Mesothelial cell of epicardium (in vitro differentiated cells): ENCODE measurements at places on chromosomes 3 and 15. TPM values are rescaled to one million over a fixed set of nuclear protein-coding genes. Genes with fewer than 3 reads are reported as not detected.
A peak's percentile ranks its signal among the peaks of the same experiment; 100 is the strongest.

GRCh38 chr3:111238885-111239284 lies 167.3 kb downstream of the NECTIN3 start:
- DNase-seq: no peak

DNA sequence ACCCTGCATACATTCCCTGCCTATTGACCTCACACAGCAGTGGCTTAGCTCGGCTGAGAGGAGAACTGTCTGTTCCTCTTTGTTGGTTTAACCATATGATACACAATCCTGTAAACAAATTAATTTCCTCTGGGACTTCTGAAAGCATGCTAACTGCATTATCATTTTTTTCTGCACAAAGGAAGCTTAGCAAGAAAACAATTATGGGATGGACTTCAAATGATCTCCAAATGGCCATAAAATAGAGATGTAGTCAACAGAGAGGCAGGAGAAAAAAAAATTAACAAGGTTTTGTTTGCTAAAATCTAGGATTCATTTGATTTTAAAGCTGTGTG lies 14.4 kb upstream of the TMC3 start:
- DNase-seq: no peak

- no peak for DNase-seq
These were observed 30.1 kb downstream of the SUCNR1 start for GRCh38 chr3:151903501-151903991.

DNA sequence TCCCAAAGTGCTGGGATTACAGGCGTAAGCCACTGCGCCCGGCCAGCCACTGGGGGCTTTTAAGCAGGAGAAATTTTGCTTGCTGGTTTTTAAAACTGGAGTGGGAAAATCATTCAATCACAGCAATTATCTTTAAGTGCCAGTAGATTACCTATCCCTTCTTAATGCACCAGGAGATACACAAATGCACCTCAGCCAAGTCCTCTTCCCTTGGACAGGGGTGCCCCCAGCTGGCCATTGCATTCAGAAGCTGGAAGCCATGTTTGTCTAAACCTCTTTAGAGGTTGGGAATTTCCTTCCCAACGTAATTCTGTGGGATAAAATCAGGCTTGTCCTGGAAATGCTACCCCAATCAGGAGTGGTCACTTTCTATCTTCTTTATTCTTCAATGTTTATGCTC lies 26.6 kb downstream of the MIX23 start:
- no peak for DNase-seq

DNA sequence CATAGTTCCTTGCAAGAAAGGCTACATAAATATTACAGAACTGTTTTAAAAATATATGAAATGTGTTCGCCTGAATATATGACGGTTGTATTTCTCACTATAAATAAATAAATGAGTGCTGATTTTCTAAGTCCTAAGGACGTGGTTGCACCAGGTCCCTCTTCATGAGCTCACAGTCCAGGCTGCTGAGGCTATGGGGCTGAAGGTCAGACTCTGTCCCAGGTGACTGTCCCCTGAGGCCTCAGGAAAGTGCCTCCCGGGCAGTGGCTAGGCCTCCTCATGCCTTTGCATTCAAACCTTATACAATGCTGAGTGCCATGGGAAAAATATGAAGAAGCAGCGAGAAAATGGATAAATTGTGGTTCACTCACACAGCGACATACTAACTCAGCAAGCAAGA lies 43.5 kb upstream of the SSR3 start:
- DNase-seq: no peak

DNA sequence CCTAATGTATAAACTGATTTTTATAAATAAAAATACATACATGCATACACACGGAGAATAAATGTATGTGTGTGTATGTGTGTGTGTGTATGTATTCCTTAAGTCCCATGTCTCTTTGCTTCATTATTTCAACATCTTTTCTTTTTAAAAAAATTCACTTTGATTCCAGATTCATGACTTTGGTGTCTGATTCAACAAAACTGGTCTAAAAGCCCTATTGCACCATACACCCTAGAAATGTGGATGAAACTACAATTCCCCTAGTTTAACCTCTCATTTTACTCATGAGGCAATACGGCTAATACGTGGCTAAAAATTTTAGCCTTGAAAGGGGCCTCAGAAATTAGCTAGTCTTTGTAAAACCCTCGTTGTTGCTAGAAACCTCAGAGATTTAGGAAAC lies 228.1 kb downstream of the ADAMTS9 start:
- DNase-seq: no peak

- no peak for DNase-seq
These were observed 139.3 kb upstream of the ROBO2 start for GRCh38 chr3:76900596-76900995.

DNA sequence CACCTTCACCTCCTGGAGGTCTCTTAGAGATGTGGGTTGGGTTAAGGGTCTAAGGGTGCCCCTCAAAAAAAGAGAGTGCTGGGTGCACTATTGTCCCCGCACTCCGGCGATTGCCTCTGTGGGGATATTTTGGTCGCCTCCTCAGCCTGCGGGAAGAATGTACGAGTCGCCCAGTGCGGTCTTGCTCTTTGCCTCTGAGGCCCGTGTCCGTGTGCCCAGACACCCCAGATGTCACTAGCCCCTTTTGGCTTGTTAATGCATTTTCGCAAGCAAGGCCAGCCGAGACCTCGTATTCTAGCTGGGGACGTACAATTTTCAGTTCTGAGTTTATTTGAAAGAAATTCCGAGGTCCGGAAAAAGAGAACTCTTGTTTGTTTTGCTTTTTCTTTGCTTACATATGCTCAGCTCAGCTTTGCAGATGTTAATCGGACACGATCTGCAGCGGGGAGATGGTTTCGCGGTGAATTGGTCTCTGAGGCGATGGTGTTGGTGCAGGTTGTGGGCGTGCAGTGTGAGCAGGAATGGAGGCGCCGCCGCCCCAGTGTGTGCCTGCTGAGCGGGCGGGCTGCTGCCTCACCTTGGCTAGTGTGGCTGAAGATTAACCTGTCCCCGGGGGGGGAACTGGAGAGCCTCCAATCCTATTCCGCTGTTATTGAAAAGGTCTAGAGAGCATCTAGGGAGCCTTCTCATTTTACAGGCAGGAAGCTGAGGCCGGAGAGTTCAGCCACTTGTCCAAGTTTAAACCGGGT lies 1.4 kb downstream of the ST6GAL1 start:
- no peak for DNase-seq

DNA sequence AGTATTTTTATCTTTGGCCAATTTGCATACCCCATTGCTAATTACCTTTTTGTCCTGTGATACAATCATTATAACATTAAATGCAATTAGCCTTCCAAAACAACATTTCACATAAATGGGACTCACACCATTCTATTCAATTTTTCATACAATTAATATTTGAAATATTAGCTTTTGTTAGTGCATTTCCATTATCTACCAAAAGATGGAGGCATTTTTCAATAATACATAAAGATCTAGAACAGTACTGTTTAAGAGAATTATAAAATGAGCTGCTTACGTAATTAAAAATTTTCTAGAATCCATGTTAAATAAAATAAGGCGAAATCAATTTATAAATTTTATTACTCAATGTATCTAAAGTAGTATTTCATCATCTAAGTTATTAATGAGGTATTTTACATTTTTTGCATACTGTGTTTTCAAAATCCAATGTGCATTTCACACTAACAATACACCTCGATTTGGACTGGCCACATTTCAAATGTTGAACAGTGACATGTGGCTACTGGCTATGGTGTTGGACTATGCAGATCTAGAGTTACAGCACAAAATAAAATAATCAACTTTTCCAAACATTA lies 74.3 kb downstream of the TJP1 start:
- DNase-seq: no peak

- no peak for DNase-seq
These were observed 54.5 kb downstream of the ST3GAL6 start for GRCh38 chr3:98817547-98818041.

DNA sequence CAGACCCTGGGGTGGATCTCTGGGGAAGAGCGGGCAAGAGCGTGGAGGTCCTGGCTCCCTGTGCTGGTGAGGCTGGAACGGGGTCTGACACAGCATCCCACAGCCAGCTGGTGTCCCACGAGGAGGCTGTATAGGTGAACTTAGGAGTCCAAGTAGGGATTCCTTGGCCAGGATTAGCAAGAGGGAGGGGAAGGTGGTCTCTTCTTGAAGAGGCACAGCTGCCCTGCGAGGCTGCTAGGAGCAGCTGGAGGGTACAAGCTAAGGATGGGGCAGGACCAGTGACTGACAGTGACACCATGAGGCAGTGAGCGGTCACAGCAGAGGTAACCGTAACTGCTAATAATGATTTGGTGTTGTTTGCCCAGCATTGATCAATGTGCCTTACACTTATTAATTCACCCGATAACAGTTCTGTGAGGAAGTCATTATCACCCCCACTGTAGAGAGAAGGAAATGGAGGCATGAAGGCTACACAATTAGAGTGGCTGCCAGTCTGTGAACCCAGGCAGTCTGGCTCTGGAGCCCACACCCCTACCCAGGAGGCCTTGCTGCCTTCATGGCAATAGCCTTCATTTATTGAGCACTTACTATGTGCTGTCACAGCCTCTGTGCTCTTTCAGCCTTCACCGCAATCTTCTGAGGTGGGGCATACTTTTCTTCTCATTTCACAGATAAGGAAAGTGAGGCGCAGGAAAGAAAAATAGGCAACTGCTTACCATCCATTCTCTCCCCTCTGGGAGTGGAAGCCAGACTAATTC lies 59.4 kb downstream of the TMEM44 start:
- DNase-seq: no peak

GRCh38 chr3:189646853-189647542 lies 15.8 kb downstream of the TP63 start:
- DNase-seq: no peak

DNA sequence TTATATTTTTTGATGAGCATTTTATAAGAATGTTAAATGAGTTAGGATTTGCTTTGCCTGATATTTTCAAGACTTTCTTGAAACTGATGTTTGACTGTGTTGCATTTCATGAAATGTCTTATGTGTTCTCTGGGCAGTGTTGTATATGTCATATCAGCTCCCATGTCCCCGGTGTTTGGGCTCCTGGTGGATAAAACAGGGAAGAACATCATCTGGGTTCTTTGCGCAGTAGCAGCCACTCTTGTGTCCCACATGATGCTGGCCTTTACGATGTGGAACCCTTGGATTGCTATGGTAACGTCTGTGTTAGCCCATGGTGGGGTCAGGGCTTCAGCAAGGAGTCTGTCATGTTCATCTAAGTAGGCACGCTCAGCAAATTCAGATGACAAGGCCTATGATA lies 20.0 kb downstream of the MFSD1 start:
- DNase-seq: no peak

DNA sequence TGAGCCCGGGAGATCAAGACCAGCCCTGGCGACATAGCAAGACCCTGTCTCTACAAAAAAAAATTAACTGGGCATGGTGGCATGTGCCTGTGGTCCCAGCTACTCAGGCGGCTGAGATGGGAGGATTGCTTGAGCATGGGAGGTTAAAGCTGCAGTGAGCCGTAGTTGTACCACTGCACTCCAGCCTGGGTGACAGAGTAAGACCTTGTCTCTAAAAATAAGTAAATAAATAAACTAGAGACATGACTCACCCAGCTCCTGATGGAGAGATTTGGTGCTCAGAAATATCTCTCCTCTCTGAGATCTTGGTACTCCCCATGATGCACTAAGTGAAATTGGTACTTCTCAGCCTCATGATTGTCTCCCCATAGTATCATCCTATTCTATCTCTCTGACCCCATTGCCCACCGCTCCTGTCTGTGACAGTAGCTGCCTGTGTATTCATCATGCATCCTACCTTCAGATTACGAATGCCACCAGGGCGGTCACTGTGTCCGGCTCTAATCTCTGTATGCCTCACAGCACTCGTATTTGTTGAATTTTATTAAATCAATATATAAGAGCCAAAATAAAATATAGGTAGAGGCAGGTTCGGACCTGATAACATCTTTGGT lies 50.9 kb downstream of the ABHD2 start:
- DNase-seq: no peak

- peak; percentile 37 for DNase-seq
These were observed 121.8 kb downstream of the PDZRN3 start for GRCh38 chr3:73502609-73503583.

GRCh38 chr3:119571230-119571629 lies 8.1 kb upstream of the ADPRH start:
- no peak for DNase-seq

DNA sequence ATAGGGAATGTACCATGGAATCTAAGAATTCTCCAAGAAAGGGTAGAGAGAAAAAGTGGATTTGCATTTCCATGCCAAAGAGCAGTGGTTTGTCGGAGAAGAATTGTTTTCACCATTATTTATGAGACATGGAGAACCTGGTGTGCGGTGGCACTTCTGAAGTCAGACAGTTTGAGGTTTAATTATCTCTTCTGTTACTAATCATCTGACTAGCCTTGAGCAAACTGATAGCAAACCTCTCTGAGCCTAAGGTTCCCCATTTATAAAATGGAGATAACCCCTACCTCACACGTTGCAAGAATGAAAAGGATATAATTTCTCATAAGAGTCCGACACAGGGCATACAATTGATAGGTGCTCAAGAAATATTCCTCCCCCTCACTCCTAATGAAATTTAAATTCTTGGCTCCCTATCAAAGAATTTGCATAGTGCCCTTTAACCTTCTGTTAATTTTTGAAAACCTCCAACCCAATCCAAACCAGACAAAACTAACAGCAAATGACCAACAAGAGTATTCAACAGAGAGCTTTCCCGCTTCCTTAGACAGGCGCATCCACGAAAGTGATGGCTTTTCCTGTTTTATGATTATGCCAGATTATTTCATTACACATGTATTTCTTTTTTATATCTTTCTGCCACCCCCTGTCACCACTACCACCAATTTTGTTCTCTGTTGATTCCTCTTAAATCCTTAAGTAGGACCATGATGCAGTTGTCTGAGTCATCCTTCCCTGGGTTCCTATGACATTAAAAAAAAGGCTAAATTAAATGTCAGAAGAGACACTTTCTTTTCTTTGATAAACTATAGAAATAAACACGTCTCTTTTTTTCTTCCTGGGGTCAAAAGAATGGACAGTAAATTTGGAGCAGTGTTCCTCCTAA lies 28.5 kb downstream of the TMEM212 start:
- no peak for DNase-seq

- DNase-seq: no peak
These were observed 434.2 kb upstream of the CNTN3 start for GRCh38 chr3:75048650-75049049.

DNA sequence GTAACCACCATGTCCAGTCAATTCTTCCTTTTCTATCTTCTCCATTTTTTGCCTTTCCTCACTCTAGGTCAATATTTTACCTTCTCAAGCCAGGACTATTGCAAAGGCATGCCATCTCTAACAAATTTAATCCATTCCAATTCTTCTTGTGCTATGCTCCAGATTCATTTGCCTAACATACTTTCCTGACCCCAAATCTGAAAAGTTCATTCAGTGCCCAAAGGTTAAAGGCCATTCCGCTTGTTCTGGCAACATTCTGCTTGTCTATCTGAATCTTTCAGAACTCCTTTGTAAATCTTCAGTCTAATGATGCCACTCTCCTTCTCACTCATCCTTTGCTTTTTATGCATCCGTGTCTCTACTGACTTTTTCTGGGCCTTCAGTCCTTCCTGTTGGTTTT lies 15.6 kb downstream of the THAP10 start:
- DNase-seq: no peak

GATM gene
- total RNA-seq: 7.0 to 9.2 TPM (median 7.3 TPM) in 3 replicates

CPEB1 gene
- total RNA-seq: 0.40 to 0.69 TPM (median 0.63 TPM) in 3 replicates

SLC24A5 gene
- 0.16 TPM in 1 of 3 replicates, not detected in the others for total RNA-seq

ANKUB1 gene
- 0.13 to 0.34 TPM in 2 of 3 replicates, not detected in the other for total RNA-seq

GPR62 gene
- total RNA-seq: 0.22 to 0.36 TPM (median 0.33 TPM) in 3 replicates

GP9 gene
- not detected in 3 replicates for total RNA-seq

TRIM71 gene
- 2.7 to 3.1 TPM (median 3.0 TPM) in 3 replicates for total RNA-seq

ONECUT1 gene
- total RNA-seq: 0.18 TPM in 1 of 3 replicates, not detected in the others
